ENCODE measurements at places on chromosomes 2 and 18.
A peak's percentile ranks its signal among the peaks of the same experiment; 100 is the strongest.

- no peak for DNase-seq
Observed at GRCh38 chr2:115292742-115293141, 850.3 kb downstream of the DPP10 start.

- DNase-seq, result no peak
Observed at GRCh38 chr18:27423581-27423980, 238.5 kb upstream of the CHST9 start.

- peak; percentile 78 for DNase-seq
Observed at GRCh38 chr18:12327510-12328178, 19.6 kb downstream of the TUBB6 start.

- no peak for DNase-seq
Observed at GRCh38 chr2:132911726-132912724, 242.0 kb upstream of the LYPD1 start.

GRCh38 chr2:123370186-123370585 is 654.9 kb upstream of the CNTNAP5 start:
- peak; percentile 23 for DNase-seq

GRCh38 chr2:84874381-84875212 is 6.3 kb downstream of the TRABD2A start:
- peak; percentile 29 for DNase-seq

GRCh38 chr2:120299561-120299960 is 46.4 kb upstream of the INHBB start:
- DNase-seq, result no peak

DNA sequence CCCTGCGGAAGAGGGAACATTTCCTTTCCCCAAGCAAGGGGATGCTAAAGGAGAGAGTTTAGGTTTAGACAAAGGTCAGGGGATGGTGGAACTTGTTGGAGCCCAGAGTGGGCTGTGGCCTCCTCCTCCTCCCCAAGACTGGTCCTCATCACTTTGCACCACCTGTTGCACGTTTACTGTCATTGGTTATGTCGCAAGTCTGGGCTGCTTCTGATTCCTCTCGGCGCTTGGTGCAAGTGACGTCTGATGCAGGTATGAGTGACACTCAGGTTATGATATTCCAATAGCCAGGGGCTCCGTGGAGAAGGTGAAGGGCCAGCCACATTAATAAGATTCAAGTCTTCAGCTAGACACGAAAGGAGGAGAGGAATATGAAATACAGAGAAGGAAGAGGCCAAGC is 59.8 kb downstream of the TSN start:
- DNase-seq, result no peak

DNA sequence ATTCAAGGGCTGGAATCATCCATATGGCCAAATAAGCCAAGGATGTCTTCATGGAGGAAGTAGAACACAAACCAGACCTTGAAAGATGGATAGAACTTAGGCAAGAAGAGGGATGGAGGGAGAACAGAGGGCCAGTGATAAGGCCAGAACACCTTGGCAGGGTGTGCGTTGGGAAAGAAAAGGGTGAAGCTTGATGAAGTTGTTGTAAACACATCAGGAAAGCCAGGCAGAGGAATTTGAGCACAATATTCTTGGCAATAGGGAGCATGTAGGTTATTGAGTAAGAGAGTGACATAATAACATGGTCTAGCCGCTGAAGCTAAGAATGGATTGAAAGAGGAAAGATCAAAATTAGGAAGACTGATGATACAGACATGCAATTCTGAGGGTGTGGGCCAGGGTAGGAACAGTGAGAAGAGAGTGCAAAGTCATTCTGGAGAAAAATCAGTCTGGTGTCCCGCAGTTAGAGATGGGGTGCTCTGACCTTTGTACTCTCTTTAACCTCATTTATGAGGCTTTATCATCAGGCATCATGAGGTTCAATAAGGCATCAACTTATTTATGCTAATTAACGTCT is 41.0 kb downstream of the SLC14A2 start:
- DNase-seq, result no peak

DNA sequence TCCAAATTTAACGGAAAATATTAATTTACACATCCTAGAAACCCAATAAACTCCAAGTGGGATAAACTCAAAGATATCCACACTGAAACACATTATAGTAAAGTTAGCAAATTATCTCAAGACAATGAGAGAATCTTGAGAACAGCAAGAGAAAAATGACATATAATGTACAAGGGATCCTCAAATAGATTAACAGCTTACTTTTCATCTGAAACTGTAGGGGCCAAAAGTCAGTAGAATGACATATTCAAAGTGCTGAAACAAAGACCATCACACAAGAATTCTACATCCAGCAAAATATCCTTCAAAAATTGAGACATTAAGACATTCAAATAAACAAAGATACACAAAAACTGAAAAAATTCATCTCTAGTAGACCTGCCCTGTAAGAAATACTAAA is 18.7 kb upstream of the METTL21A start:
- no peak for DNase-seq

GRCh38 chr2:29920130-29920577 is 1.2 kb downstream of the ALK start:
- peak; percentile 59 for DNase-seq

DNA sequence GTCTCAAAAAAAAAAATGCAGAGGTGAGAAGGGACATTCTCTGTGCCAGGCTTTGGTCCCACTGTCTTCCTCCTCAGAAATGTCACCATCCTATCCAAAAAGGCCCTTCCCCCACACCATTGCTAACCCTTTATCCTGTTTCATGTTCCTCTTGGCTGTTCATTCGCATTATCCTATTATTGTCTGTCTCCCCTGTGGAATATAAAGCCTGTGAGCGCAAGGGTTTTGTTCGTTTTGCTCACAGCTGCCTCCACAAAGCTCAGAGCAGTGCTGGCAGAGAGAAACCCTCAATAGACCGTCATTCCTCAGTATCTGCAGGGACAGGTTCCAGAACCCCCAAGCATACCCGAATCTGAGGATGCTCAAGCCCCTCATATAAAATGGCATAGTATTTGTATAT is 91.8 kb downstream of the LOXHD1 start:
- no peak for DNase-seq

DNA sequence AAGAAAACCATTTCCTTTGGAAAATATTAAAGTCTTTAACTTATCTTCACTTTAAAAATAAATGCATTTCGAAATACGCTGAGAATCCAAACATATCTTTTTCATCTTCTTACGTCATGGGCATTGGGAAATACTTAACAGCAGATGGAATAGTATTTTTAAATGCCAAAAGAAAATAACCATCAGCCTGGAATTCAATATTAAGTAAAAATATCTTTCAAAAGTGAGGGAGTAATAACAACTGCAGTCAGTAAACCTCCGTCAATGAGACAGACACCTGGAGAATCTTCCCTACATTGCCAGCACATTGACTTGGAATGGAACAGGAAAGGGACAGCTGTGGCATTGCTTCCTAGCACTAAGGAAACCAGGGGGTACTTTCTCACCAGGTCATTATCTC is 290.4 kb upstream of the TNP1 start:
- no peak for DNase-seq

DNA sequence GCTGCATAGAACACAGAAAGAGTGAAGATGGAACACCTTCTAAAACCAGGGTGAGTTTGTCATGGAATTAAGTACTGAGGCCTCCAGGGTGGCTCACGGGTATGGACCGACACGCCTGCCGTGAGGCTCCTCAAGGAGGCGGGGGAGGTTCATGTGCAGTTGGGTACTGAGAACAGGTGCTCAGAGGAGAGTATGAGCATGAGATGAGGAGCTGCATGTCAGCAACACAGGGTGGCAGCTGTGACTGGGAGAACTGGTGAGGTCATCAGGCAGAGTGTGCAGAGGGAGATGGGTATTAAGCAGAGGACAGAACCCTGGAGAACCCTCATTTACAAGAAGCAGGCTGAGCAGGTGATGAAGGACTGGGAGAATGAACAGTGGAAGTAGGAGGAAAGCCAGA is 63.2 kb upstream of the KLHL29 start:
- DNase-seq, result no peak

- DNase-seq, result no peak
Observed at GRCh38 chr2:43708178-43708577, 31.9 kb upstream of the C1GALT1C1L start.

GRCh38 chr2:161604901-161605300 is 19.3 kb upstream of the SLC4A10 start:
- no peak for DNase-seq

- DNase-seq, result peak; percentile 50
Observed at GRCh38 chr2:99425022-99425421, 64.8 kb downstream of the REV1 start.

GRCh38 chr2:106886916-106887758 is 1.2 kb upstream of the ST6GAL2 start:
- peak; percentile 49 for DNase-seq

DNA sequence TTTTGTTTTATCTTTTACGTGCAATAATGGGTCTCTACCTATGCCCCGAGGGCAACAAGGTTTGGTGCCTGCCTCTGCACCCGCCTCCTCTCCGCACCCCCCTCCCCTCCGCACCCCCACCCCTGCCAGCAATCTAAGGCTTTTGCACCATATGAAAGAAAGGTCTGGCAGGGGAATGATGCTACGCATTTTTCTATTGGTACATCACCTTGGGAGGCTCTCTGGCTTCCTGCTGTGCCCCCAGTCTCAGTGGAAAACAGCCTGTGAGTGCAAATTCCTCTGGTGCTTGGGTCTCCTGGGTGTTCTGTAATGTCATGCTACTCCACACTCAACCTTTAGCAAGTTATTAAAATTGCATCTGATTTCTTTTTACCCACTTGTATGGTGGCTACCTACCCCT is 161.3 kb upstream of the SMAD7 start:
- DNase-seq, result peak; percentile 45

- DNase-seq, result no peak
Observed at GRCh38 chr2:102872388-102872787, 110.6 kb downstream of the TMEM182 start.

DNA sequence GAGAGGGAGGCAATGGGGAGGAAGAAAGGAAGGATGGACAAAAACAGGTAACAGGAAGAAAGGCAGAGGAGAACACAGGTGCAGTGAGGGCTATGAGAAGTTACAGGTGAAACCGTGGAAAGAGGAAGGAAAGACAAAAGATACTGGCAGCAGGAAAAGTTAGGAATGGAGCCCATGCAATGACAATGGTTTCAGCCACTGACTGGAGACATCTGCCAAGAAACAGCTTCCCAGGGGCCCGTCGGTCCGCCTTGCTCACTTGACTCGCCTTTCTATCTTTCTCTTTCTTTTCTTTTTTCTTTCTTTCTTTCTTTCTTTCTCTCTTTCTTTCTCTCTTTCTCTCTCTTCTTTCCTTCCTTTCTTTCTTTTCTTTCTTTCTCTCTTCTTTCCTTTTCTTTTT is 37.5 kb downstream of the ST8SIA5 start:
- DNase-seq, result no peak

DNA sequence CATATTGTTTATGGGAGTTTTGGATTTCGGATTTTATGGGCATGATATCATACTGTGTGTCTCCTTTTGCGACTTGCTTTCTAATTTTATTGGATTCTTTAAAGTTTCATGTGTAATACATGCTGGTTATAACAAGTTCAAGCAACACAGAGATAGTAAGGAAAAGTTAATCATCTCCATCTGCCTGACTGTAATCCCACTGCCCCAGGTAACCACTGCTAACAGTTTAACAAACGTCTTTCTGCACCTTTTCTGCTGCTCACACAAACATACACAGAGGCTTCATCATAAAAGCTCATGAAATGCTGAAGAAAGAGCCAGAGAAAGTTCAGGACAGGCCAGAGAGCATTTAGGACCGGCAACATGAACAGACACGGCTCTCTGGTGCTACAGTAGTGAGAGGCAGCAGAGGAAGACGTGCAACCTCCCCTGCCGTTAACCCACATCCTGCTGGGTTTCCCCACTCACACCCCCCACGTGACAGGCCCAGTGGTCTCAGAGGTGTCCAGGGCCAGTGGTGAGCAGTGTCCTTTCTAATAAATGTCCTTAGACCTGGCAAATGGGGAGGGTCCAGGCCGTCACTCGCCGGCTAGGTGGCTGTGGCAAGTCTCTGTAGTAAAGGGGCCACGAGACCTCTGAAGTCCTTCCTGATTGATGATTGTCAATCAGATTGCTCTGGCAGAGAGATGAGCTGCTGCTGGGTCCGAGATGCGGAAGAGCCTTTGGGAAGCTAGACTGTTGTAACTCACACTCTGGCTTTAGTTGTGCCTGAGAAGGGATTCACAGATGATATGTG is 43.0 kb upstream of the SLC1A4 start:
- peak; percentile 41 for DNase-seq
